ENCODE measurements at places on chromosomes 2 and 18.
A peak's percentile ranks its signal among the peaks of the same experiment; 100 is the strongest.

- DNase-seq, result no peak
Measured at GRCh38 chr2:190666895-190667294, 18.0 kb downstream of the NAB1 start.

- DNase-seq, result no peak
Measured at GRCh38 chr2:80863147-80863714, 558.7 kb upstream of the LRRTM1 start.

- DNase-seq, result no peak
Measured at GRCh38 chr18:12843420-12844350, 40.4 kb downstream of the PTPN2 start.

- DNase-seq, result no peak
Measured at GRCh38 chr2:101710471-101711318, 13.2 kb downstream of the MAP4K4 start.

- DNase-seq, result peak; percentile 98
Measured at GRCh38 chr2:54903736-54904554, 146.3 kb downstream of the RTN4 start.

DNA sequence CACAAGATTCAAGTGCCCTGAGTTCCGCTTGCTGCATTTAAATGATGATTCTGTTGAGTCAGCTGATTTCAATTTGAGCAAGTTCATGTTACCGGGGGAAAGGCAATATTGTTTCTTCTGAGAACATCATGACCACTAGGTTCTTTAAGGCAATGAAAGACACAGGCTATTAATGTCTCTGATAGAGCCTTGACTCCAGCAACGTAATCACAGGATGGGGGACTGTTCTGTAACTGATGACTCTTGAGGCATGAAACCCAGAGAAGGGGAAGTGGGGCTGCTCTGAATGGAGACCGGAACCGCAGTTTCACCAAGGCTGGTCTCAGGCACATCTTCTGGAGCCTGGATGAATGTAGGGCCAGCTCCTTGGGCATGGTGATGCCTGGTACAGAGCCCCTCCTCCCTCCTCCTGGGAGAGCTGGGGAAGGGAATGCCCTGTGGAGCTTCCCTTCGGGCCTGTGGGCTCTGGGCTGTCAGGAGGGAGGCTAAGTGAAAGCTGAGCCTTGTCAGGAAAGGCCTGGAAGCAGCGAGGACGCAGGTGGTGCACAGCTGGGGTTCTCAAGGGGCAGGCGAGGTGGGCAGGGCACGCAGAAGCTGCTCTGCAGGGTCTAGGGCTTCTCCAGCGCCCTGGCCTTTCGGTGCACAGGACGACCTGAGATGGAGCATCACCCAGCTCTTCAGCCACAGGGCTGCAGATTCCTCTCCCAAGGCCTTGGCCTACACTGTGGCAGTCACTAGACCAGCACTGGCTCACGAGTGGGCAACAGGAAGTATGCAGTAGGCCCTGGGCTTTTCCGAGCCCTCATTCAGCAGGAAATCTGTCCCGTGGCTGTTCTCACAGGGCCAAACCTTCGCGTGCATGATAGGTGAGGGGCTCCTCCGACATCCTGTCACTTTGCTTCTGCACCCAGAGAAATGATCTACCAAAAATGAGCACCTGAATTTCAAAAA is 36.6 kb upstream of the PRLH start:
- no peak for DNase-seq

DNA sequence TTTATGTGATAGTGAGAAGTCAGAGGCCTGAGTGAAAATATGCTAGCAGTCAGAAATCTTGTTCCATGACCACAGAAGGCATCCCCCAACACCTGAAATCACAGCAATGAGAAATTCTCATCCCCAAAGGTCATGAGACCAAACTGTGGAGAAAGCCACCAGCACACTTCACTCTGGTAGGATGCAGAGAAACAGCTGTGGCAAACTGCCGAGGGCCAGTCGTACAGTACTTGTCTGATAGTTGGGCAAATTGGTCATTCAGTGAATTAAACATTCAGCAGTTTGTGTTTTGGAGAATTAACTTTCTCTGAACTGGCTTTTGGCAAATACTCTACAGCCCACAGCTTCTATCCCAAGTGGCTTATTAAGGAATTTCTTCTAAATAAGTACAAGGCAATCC is 117.2 kb downstream of the TSN start:
- no peak for DNase-seq

DNA sequence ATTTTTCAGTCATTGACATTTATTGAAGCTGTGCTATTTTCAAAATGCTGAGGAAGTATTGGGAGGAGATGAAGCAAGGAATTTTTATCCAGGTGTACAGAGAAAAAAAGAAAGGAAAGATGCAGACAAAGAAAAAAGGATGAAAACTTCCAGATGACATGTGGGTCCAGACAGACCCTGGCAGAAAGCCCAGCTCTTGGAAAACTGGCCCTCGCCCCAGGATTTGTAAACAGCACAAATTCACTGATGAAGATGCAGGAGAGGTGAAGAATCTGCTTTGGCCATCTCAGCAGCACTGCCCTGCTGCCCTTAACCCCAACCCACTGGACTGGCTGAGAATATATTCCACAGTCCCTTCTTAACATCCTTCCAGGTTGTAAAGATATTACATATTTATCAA is 12.5 kb downstream of the TACR1 start:
- DNase-seq, result no peak

DNA sequence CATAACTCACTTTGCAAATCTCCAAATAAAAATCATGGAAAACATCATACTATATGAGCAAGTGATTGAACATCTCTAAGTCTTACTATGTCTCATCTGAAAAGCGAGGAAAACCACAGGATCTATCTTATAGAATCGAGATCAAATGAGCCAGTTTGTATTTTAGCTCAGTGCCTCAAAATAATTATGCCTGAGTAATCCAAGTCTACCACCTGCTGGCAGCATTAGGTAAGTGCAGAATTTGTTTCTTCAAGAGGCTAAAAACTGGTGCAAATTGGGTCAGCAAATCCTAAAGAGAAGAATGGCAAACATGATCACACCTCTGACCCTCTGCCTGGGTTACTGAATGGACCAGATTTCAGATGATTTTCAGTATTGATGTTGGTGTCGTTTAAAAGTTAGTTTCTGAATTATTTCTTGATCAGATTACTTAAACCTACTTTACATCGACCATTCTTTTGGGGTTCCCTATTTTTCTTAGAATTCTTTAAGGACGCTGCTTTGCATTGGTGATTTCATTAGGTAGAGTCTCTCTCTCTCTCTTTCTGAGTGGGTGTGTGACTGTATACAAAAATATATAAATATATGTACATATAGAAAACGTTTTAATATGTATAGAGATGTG is 12.7 kb upstream of the FHOD3 start:
- peak; percentile 44 for DNase-seq

- no peak for DNase-seq
Measured at GRCh38 chr2:146241023-146241422, 1603.8 kb upstream of the ACVR2A start.

Measured in HFF-Myc (cell line).